ENCODE measurements at places on chromosomes 1 and 21.

GRCh38 chr1:114347431-114348209 is 163.4 kb downstream of the TRIM33 start:
- DNase-seq, result no peak

DNA sequence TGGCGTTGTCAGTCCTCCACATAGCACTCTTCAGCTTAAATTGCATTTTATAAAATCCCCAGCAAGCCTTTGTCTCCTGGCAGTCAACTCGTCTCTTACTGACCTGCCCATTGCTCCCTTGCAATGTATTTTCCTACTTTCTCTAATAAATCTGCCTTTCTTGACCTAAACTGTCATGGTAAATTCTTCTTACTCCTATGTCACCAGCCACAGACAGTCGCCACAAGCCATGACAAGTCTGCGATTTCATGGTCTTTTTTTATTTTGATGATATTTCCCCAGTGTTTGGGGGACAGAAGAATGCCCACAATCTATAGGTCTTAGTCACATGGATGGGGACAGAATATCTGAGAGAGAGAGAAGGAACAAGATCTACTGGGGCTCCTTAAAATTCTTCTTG is 8.4 kb downstream of the IFNAR2 start:
- no peak for DNase-seq

DNA sequence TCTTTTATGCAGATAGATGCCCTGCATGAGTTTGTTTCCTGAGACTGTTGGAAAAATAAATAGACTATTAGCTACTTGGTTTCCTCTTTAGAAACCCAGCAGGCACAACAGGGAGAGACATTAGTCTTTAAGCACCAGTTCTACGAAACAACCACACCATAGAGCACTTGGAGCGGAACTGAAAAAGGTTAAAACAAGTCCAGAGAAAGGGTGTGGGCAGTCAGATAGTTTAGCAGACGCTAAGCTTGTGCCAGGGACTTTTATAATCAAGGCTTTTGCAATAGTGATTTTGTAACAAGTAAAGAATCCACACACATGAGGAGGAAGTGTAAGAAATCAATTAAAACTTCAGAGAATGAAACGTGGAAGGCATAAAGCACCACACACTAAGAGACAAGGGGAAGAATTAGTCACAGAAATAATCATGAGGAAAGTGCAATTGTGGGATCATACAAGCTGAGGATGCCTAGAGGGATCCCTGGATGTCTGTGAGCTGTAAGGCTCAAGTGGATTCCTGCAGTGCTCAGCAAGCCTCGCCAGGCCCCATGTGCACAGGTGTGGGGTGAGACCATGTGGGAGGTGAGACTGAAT is 37.8 kb upstream of the TLR5 start:
- no peak for DNase-seq

DNA sequence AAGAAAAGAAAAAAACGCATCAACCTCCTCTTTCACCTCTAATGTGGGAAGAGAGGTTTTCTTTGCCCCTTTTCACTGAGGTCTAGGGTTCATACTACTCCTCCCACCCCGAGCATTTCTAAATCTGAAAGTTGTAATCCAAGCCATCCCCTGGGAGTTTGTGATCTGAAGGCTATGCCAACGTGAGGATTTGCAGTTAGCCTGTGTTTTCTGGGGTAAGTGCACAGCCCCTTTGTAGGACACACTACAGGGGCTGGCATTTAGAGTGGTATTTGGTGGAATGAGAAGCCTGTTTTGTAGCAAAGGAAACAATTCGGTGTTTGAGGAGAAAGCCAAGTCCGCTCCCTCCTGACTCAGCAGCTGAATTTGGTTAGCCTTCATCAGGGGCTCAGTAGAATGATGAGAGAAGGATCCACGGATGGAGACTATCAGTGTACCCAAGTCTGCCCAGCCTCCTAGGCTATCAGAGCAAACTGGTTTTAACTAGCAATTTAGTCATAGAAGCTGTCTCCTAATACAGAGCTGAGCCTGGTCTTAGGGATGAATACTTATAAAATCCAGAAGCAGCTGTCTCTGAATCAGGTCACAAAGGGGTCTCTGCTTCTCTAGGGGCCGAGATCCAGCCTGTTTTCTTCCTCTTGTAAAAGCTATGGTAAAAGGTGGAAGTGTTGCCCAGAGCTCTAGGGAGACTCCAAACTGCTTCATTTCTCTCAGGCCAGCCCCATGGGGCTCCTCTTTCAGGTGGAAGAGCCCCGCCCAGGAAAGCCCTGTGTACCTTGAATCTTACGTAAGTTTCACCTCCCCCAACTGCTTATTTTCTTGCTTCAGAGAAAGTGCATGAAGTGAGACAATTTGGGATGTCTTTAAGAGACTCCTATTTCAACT is 2.1 kb downstream of the PCP4L1 start:
- DNase-seq, result no peak

DNA sequence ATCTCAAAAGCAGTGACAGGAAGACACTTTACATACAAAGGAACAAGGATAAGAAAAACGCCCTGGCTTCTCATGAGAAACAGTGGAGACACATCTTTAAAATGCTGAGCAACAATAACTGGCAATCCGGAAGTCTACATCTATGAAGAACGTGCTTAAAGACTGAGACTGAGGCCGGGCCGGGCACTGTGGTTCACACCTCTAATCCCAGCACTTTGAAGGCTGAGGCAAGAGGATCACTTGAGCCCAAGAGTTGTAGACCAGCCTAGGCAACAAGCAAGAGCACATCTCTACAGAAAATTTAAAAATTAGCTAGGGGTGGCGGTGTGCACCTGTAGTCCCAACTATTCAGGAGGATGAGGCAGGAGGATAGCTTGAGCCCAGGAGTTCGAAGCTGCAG is 2.1 kb upstream of the KRTAP12-1 start:
- no peak for DNase-seq

GRCh38 chr1:230330157-230330556 is 96.0 kb downstream of the PGBD5 start:
- no peak for DNase-seq

GRCh38 chr1:108877348-108878159 is 769 bp downstream of the GPSM2 start:
- DNase-seq, result no peak

GRCh38 chr1:115400891-115401290 is 62.8 kb upstream of the NGF start:
- DNase-seq, result no peak

- peak; percentile 7 for DNase-seq
These were observed 204.7 kb downstream of the MATN1 start for GRCh38 chr1:30518696-30519095.

- DNase-seq, result peak; percentile 29
These were observed 8.2 kb upstream of the RNF223 start for GRCh38 chr1:1082239-1082775.

- no peak for DNase-seq
These were observed 1.2 kb downstream of the PTTG1IP start for GRCh38 chr21:44872323-44872648.

DNA sequence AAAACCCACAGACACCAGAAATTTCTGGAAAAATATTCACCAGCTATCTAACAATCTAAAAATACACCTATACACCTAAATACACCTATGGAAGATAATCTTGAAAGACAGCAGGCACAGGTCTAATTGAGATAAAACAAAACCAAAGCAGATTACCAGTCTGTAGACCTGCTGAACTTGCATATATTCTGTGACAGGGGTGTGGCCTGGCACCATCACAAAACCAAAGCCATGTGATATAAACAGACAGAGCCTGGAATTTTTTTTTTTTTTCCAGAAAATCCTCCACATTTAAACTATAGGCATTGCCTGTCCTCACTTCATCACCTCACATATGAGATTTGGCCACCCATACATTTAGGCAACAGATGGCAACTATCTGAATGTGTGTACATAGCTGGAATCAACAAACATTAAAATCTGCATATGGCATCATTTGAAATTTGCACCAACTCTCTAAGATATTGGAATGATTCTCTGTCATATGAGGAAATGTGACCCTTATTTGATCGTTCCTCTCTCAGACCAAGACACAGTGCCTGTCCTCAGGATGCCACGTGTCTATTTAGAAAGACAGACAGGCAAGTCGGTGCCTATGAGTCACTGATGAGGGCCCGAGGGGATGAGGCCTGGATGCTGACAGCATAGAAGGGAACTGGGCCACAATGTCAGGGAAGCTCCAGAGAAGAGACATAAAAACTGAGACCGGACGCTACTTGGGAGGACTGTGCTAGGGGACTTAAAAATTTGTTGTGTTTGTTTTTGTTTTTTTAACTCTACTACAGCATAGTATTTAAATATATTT is 32.6 kb downstream of the NMNAT2 start:
- DNase-seq, result no peak

DNA sequence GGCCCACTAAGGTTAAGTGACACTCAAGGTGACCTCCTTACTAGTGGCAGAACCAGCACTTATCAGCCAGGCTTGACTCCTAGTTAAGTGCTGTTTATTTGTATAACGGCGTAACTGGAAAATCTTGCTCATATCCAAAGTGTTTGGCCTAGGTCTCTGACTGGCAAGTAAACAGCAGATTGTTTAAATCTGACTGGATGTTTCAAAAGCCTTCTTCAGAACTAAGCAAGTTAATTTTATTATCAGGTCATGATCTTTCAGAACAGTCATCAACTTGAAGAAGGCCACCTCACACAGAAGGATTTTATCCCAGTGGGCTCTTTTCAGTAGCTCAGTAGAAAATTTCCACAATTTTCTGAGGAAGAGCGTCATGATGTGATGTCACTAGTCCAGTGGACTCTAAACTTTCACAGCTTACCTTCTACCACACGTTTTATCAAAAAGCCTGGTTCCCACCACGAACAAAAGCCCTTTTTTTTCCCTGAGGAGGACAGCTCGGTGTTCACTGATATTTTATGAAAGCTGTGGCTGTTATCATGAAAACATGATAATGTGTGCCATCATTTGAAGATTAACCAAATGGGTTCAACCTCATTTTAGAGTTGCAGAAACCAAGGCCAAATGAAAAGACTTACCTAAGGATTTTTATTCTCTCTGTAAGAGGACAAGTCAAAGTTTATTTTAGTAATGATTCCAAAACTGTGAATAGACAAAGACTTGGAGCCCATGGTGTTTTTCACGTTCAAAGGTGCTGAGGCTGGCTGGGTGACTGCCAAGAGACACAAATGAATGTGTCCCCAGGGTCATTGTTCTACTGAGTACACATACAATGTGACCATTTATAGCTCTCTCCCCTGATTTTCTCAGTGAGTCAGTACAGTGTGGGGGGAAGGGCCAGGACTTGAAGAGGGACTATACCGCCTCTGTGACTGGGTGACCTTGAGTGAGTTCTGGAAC is 9.1 kb downstream of the SGIP1 start:
- no peak for DNase-seq

GRCh38 chr1:243494741-243495431 is 239.0 kb downstream of the SDCCAG8 start:
- no peak for DNase-seq

- peak; percentile 56 for DNase-seq
These were observed 101.4 kb upstream of the VAMP3 start for GRCh38 chr1:7669559-7670311.

- DNase-seq, result no peak
These were observed 35.8 kb upstream of the RUNX1 start for GRCh38 chr21:35084869-35085268.

DNA sequence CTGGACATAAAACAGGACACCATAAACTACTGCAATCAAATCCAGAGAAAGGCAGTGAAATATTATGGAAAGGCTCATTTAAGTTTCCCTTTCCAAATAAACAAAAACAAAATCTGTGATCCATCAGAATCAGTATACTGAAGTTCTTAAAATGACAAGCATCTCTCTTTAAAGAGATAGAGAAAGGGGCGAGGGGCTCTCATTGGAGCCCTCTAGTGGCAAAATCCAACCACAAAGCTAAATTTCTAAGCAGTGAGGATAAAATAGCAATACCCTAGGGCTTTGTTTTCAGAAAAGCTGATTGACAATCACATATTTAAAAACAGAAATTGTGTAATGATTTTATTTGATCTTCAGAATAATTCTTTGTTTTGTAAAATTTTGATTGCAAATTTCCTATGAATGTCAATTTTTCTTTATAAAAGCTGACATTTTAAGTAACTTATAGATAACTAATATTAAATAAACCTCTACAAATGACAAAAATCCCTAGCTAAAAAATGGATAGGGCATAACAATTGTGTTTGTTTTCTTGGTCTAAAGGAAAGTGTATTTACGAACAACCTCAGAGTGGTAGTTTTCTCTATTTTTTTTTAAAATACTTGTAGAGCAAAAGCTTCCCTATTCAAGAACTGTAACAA is 138.2 kb downstream of the COL24A1 start:
- DNase-seq, result no peak

- DNase-seq, result no peak
These were observed 212.6 kb downstream of the KCTD3 start for GRCh38 chr1:215779729-215780128.

DNA sequence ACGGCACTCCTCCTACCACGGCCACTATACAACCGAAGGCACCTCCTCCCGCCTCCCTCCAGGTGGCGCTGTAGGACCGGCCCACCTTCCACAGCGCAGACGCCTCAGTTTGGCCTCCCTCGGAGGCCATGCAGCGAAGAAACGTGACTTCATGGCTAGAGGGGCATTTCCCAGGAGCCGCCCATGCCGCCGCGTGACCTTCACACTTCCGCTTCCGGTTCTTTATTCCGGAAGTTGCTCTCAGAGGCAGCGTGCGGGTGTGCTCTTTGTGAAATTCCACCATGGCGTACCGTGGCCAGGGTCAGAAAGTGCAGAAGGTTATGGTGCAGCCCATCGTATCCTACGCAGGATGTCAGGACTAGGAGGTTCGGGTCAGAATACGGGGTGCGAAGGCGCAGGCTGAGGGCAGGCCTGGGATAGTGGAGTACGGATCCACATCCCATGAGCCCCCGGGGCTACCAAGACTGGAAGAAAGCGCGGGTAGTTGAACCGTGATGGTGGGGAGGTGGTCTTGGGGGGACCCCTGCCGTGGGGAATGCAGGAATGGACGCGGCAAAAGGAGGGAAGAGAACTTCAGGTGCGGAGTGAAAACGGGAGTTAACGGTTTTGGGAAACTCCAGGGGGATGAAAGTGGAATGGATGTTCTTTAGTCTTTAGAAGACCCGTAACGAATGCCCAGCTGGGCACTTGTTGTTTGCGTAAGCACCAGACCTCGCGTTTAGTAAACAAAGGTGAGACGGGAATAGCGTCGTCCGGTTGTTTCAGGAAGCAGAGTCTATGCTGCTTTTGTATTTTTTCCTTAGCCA is at the start of gene SNRPE:
TSS of gene SNRPE (plus strand) at position 221 of the 806 bp plus-strand sequence. CDS start at position 282, 61 bp downstream.
- peak; percentile 95 for DNase-seq
